BE2C (cell line): ENCODE measurements at places on chromosomes 5 and 9.
A peak's percentile ranks its signal among the peaks of the same experiment; 100 is the strongest.

DNA sequence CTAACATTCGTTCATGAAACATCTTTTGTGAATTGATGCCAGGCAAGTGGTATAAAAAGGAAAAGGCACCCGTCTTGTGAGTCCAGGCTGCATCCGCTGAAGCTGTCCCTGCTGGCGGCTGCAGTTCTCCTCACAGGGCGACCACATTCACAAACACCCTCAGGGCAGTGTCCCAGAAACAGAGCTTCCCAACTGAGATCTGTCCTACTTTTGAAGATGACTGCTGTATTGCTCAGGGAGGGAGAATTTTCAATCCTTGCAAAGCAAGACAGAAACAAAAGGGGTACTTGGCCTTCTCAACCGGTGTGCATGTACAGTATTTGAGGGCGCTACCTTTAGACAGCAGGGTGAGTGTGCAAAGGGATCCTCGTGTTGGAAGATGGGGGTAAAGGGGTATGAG lies 316.1 kb downstream of the GADD45G start:
- no peak for DNase-seq

GRCh38 chr9:7967093-7967827 lies 167.7 kb upstream of the DMAC1 start:
- no peak for DNase-seq

GRCh38 chr5:121313886-121314285 lies 537.8 kb upstream of the FTMT start:
- DNase-seq = no peak

DNA sequence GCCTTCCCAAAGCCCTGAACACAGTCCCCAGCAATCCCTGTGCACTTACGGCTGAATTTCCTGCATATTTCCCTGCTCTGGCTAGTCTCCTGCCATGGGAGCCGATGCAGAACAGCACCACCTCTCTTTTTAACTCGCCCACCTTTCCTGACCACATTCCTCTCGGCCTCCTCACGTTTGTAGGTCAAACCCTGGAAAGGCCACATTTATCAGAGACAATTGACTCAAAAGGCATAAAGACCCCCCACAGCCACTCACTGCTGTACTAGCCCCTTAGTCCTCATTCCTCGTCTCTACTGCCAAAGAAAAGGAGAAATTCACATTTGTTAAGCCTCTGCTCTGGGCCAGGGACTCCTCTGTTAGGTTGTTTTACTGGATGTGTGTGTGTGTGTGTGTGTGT lies 43.6 kb downstream of the ENC1 start:
- no peak for DNase-seq

DNA sequence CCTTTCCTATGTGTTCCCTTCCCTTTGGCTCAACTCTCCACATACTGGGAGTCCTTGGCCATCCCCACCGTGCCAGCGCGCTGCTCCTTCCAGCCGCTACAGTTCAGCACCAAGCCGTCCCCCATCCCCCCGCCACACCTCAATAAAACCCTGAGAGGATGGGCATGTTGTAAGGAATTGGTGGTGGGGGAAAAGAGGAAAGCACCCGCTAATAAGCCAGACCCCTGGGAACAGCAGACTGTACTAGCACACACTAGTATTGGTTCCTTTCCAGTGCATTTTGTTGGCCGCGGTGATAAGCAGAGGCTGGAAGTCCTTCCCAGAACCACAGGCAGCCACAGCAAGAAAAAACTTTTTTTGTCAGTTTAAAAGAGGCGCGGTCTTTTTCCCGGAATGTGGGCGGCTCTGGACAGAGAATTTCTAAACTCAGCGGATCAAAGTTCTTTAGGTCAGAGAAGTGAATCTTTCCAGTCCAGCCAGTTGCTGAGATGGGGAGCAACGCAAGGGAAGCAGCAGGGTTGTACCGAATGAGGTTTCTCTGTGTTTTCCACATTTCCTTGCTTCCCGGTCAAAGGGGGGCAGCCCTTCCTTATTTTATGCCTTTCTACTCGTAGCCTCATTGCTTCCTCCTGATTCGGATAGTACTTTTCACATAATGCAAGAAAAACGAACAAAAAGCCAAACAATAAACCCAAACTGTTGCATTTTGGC lies 2.1 kb downstream of the CHSY3 start:
- DNase-seq = no peak

DNA sequence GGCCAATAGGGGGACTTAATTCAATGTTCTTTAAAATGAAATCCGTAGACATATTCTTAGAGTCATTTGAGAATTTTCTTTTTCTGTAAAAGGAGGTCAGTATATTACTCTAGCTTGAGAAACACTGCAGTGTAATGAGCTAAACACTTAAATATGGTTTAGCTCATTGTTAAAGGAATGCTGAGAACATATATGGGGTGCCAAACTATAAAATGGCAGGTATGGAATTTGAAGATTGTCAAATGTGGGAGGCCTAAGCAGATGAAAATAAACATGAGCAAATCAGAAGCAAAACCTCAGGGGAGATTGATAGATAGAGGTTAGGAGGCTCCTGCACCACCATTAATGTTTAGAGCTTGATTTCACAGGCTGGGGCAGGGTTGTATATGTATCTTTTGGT lies 57.9 kb downstream of the STX17 start:
- DNase-seq = no peak

- DNase-seq = no peak
Observed at GRCh38 chr9:12185856-12186255, 507.3 kb upstream of the TYRP1 start.

- no peak for DNase-seq
Observed at GRCh38 chr9:128370367-128370751, 815 bp upstream of the URM1 start.

- no peak for DNase-seq
Observed at GRCh38 chr5:143302341-143303045, 101.0 kb downstream of the NR3C1 start.

DNA sequence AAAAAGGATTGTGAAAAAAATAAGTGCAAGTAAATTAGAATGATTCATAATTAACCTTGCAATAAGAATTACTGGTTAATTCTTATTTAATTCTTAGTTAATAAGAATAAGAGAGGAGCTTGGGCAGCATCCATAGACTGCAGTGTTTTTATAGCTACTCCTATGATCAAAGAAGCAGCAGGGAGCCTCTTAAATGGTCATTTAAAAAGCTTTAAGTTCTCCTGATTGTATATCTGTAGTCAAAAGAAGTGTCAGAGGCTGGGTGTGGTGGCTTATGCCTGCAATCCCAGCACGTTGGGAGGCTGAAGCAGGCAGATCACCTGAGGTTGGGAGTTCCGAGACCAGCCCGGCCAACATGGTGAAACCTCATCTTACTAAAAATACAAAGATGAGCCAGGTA lies 14.4 kb downstream of the ACER2 start:
- DNase-seq = no peak

- DNase-seq = no peak
Observed at GRCh38 chr5:74153255-74153790, 487.2 kb downstream of the ENC1 start.

- DNase-seq = no peak
Observed at GRCh38 chr9:70492319-70492777, 77.9 kb upstream of the KLF9 start.

DNA sequence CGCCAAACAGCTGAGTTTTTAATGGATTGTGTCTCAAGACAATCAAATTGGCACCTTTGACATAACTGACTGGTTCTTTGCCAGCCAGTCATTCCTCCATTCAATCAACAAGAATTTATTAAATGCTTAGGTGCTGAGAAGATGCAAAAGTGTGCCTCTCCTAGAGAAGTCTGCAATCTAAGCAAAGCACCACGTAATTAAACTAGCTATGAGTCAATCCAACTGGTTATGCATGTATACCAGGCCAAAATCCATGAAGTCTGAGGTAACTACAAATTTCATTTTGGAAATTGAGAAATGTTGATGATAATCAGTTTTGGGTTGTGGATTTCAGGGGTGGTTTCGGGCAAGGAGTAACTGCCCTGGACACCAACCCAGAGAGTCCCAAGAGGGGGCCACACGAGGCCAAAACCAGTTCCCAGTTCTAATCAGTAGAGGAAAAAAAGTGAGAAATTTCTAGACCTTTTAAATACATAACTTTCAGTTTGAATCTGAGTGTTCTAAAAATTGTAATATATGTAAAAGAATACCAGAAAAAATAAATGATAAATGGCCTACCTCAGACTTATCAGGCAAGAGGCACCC lies 92.6 kb downstream of the EFNA5 start:
- no peak for DNase-seq

- peak; percentile 36 for DNase-seq
Observed at GRCh38 chr5:78964889-78965288, 20.2 kb downstream of the ARSB start.

- no peak for DNase-seq
Observed at GRCh38 chr9:116287721-116288120, 134.1 kb downstream of the PAPPA start.

DNA sequence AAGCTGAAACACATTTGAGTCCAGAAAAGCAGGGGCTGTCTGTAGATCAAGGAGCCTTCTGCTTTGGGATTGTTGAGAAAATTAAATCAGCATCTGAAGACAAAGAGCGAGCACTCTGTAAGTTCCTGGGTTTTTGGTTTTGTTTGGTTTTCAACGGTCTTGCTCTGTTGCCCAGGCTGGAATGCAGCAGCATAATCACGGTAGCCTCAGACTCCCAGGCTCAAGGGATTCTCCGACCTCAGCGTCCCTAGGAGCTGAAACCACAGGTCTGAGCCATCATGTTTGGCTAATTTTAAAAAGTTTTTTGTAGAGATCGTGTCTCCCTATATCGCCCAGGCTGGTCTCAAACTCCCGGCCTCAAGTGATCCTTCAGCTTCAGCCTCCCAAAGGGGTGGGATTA lies 266.5 kb upstream of the ADAMTS16 start:
- no peak for DNase-seq

- no peak for DNase-seq
Observed at GRCh38 chr9:134215699-134216448, 51.5 kb upstream of the RNU6ATAC start.

DNA sequence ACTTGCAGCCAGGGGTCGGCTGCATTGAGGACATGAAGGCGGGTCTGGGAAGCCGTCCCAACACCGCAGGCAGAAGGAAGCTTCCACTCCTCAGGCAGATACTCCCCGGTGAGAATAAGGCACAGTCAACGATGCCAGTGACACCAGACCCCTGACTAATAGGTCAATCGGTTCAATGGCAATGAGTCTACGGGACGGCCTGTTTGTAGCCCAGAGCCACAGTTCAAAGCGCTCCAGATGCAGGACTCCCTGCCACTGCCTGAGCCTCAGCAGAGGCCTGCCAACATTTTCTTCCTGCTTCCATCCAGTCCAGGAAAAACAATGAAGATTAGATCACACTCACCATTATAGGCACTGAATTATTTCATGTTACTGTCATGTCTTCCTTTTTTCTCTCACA lies 84.5 kb upstream of the SIMC1 start:
- no peak for DNase-seq

DNA sequence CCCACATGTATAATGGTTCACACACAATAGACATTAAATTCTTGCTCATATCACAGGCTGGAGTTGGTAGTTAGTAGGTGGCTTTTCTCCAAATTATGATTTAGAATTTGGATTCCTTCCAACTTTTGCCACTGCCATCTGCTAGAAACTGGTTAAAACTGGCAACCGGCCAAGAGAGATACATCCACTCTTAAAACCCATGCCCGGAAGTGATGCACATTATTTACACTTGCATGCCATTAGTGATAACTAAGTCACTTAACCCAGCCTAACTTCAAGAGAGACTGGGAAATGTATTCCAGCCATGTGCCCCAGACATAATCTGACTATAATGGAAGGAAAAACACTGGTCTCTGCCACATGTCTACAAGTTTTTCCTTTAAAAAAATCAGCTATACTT lies 395.7 kb upstream of the SEMA6A start:
- DNase-seq = peak; percentile 89

DNA sequence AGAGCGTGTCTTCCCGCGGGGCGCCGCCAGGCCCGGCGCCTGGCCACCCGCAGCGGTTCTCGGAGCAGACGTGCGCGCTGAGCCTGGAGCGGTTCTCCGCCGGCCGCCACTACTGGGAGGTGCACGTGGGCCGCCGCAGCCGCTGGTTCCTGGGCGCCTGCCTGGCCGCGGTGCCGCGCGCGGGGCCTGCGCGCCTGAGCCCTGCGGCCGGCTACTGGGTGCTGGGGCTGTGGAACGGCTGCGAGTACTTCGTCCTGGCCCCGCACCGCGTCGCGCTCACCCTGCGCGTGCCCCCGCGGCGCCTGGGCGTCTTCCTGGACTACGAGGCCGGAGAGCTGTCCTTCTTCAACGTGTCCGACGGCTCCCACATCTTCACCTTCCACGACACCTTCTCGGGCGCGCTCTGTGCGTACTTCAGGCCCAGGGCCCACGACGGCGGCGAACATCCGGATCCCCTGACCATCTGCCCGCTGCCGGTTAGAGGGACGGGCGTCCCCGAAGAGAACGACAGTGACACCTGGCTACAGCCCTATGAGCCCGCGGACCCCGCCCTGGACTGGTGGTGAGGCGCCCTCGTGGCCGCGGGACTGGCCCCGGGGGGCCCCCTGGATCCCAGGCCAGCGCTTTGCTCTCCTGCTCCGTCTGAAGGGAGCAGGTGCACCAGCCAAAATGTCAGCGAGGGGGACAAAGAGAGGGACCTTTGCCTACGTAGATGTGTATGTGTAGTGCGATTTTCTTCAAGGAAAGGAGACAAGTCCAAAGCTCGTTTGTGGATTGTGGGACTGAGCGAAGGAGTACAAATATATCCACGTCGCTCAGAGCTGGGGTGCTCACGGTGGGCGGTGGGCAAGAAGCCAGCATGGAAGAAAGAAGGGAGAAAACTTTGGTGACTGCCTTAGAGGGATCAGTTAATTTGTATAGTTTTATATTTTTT lies 19.5 kb downstream of the BTNL9 start:
- DNase-seq = no peak

GRCh38 chr5:157253547-157253946 lies 12.4 kb upstream of the CYFIP2 start:
- peak; percentile 47 for DNase-seq

GRCh38 chr5:99129768-99130501 lies 201.1 kb upstream of the CHD1 start:
- DNase-seq = no peak

GRCh38 chr5:39118638-39119037 lies 44.4 kb upstream of the RICTOR start:
- no peak for DNase-seq

DNA sequence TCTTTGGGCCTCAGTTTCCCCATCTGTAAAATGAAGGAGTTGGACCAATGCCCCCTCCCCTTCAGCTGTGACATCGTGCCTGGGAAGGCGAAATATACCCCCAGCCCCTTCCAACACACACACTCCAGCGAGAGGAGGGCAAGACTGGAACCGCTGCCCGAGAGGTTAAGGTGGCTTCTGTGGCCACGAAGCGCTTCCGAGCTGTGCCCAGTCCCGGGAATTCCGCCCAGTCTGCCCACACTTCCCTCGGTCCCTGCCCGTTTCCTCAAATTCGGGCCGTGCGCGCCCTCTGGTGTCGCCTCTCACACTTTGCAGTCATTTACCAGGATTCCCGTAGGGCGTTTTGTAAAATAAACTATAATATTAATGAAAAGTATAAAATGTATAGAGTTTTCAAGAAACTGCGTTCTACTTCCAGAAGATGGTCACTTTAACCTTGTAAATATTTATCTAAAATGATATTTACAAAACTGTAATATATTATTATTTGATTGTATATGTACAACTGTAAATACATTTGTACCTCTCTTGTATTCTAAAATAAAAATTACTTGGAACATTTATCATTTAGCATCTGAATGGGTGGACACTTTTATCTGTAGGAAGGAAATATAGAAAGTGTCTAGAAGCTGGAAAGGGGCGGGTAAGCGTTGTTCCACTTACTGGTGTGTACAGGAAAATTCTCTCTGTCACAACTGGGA lies 11.0 kb upstream of the EXOSC2 start:
- DNase-seq = peak; percentile 86
